ENCODE measurements at places on chromosomes 7 and 10.

- DNase-seq: no peak
Measured at GRCh38 chr7:50393547-50394252, 56.5 kb downstream of the FIGNL1 start.

DNA sequence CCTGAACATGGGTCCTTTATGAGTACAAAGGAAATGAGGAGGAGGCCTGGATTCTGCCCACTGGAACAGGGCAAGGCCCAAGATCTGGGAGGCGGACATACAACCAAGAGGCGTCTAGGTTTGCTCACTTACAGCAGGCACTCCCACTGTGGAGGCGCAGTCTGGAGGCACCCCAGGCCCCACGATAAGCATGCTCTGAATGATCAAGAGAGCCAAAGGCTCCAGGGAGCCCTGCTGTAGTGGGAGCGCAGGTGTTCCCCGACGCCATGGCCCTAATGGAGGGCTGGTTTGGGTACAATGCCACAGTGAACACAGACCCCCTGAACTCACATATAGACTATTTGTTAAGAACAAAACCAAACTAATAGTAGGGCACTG, 88.1 kb downstream of the FAM53B start:
- no peak for DNase-seq

- DNase-seq: no peak
Measured at GRCh38 chr7:16985621-16986020, 103.8 kb upstream of the AGR3 start.

GRCh38 chr10:61257956-61258496, 195.2 kb downstream of the TMEM26 start:
- DNase-seq: no peak

DNA sequence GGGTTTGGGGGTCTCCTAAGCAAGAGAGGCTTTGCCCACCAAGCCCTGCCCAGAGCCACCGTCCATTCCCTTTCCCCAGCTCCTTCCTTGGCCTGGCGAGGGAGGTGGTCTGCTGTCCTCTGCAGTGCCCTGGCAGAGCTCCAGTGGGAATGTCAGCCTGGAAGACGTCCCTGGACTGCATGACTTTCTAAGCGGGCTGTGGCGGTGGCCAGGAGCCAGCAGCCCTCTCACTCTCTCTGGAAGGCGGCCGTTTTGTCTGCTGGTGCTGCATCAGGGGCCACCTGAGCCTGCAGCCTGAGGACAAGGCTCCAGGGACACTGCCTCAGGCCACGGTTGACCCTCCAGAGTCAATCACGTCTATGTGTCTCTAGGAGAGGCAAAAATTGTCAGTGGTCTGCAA, 271.0 kb downstream of the SKAP2 start:
- no peak for DNase-seq

DNA sequence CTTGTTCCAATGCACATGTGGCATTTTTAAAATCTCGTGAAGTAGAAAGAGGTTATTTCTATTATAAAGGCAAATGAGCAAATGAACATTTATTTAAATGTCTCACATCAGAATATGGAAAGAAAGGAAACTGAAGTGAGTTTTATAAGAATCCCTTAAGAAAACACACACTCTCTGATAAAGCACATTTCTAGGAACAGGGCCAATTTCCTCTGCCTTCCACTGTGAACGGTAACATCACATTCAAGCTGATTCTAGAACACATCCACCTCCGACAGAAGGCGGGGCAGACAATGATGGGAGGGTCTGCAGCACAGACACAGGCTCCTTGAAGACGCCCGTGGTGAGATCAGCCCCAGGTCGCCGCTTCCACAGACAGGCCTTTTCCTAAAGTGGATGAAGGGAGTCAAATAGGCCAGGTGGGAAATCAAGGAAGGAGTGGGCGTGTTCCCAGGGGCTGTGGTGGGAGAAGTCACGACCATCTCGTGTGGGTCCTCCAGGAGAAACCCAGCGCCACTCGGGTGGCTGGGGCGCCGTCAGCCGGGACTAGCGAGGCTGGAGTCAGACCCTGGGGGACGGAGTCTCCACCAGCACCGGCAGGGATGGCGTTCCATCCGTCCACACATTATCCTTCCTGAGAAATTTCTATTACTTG, 31.1 kb downstream of the PITRM1 start:
- DNase-seq: no peak

GRCh38 chr7:43244232-43244631, 131.8 kb downstream of the HECW1 start:
- DNase-seq: no peak

- no peak for DNase-seq
Measured at GRCh38 chr7:155371884-155372781, 74.5 kb downstream of the INSIG1 start.

DNA sequence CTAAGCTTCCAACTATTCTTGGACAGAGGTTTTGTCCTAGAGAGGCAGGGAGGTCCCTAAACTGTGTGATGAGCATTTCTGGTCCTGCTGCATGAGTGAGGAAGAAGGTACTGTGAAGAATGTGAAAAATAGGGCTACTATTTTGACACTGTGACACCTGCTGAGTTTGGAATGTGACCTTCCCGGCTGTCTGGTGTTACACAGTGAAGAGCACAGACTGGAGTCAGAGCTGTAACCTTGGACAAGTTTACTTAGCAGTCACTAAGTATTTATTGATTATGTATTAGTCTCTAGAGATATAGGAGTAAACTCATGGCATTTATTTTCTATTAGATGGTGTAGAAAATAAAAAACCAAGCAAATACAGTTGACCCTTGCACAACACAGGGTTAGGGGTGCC, 12.3 kb downstream of the GOLGA7B start:
- DNase-seq: no peak

GRCh38 chr10:43040482-43041256, 36.2 kb upstream of the RET start:
- no peak for DNase-seq

GRCh38 chr10:82160307-82160706, 285.3 kb downstream of the NRG3 start:
- DNase-seq: no peak

GRCh38 chr7:43868681-43869005, 674 bp downstream of the MRPS24 start:
- no peak for DNase-seq

- DNase-seq: peak; percentile 91
Measured at GRCh38 chr10:5317547-5318107, 47.1 kb upstream of the UCN3 start.

DNA sequence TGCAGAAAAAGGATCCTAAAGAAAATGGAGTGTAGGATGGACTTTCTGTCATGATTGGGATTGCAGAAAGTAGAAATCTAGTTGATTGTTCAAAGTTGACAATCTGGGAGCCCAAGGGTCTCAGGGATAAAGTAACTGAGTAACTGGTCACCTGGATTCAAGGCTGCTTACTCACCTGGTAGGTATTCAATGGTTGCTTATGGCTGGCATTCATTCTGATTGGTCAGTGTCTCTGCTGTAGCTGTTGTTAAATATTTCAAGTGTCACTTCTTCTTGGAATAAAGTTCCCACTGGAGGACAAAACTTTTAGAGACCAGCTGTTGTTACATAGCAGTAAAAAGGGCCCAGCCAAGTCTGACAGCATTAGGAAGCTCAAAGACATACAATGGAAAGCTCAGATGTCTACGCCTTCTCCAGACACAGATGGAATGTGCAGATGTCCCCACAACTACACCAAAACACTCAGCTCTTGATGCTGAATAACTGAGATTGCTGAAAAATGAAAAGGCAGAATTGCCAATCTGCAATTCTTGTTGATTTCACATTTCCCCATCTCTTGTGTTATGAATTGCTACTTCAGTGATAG, 106.9 kb downstream of the ZNF467 start:
- no peak for DNase-seq

Data from epithelial cell of prostate (primary cell).